ENCODE measurements at places on chromosomes 5 and 9.

DNA sequence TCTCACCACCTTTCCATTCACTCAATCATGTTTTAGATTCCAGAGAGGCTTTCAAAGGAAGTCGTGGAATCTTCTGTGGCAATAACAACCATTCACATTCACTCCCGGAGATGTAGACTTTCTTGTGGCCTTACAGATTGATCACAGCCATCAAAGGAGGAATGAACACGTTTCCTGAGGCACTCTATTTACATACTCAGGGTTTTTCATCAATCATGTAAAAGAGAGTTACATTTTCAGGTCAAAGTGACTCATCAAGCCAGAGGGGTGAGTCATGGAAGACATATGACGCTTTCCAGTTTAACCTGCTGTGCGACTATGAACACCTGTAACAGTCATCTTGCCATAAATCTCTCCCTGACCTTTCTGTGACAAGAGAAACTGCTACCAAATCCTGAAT, 39.3 kb upstream of the RAD23B start:
- DNase-seq, result no peak

DNA sequence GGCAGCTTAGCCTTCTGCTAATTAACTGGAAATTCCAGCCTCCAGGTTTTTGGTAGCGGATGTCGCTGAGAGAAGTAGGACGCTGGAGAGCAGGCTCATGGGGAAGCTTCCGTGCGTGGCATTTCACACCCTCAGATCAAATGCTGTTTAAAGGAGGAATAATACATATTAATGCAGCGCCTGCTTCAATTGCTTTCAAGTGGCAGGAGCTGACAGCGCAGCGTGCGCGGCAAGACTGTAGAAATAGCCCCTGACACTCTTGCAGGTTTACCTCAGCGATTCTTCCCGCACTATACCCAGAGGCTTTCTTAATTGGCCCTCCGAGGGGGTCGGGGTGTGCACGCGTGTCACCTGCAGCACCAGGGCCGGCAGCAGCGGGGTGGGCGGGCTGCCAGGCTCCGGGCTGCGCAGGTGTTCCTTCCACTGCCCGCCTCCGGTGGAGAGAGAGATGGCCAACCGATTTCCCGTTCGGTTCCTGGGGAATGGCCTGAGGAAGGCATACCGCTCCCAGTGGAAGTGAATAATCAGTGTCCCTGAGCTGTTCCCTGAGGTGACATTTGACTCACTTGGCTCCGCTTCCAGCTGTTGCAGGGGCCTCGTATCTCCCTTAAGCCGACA, 427.9 kb downstream of the KCTD16 start:
- no peak for DNase-seq

- no peak for DNase-seq
These were observed 19.2 kb downstream of the SIL1 start for GRCh38 chr5:139178935-139179334.

- DNase-seq, result no peak
These were observed 131.3 kb downstream of the AOPEP start for GRCh38 chr9:94857791-94858190.

- DNase-seq, result no peak
These were observed 386.9 kb upstream of the FAM174A start for GRCh38 chr5:100148239-100148638.

GRCh38 chr5:81145329-81145935, 87.7 kb upstream of the CKMT2 start:
- no peak for DNase-seq

- DNase-seq, result no peak
These were observed 782 bp downstream of the BICD2 start for GRCh38 chr9:92763721-92764380.

- DNase-seq, result no peak
These were observed 33.5 kb upstream of the APC start for GRCh38 chr5:112703866-112704820.

- no peak for DNase-seq
These were observed 135.5 kb downstream of the CCDC192 start for GRCh38 chr5:127838661-127839060.

GRCh38 chr9:15333376-15333881, 26.4 kb upstream of the TTC39B start:
- DNase-seq, result no peak

GRCh38 chr5:135873831-135874230, 21.8 kb downstream of the IL9 start:
- no peak for DNase-seq

- no peak for DNase-seq
These were observed 179.1 kb upstream of the SMIM23 start for GRCh38 chr5:171606414-171607024.

DNA sequence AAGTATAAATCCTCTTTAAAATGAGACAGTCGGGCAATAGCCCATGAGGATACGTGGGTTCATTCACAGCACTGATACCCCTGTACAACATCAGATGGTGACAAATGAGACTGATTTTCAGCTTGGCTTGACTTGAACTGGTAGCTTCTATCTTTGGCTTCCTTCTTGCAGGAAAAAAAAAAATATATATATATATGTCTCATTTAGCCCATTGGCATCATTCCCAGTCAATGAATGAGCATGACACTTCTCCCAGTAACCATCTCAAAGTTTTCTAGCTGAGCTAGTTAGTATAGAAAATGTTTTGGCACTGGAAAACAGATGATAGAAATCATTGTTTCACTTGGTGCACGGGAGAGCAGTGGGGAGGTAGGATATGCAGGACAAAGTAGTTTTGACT, 222.5 kb upstream of the TAS2R1 start:
- DNase-seq, result no peak

DNA sequence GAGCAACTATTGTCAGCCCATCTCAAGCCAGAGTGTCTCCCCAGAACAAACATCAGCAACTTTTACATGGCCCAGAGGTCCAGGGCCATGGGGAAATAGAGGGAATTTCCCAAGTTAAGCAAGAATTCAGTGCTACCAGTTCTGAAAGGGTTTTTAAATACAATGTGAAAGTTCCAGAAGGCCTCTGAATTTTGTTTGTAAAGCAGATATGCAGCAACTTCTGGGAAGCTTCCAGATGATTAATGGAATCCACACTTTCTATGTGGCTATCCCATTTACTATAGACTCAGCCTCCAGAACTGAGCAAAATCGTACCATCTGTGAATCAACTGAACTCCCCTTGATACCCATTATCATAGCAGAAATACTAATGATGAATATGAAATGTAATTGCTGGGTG, 93.8 kb downstream of the FEM1C start:
- no peak for DNase-seq

- no peak for DNase-seq
These were observed 11.5 kb downstream of the CXXC5 start for GRCh38 chr5:139659695-139660101.

- no peak for DNase-seq
These were observed 178.3 kb downstream of the AOPEP start for GRCh38 chr9:94904806-94905205.

- no peak for DNase-seq
These were observed 143.9 kb downstream of the GOLPH3 start for GRCh38 chr5:32030222-32030621.

DNA sequence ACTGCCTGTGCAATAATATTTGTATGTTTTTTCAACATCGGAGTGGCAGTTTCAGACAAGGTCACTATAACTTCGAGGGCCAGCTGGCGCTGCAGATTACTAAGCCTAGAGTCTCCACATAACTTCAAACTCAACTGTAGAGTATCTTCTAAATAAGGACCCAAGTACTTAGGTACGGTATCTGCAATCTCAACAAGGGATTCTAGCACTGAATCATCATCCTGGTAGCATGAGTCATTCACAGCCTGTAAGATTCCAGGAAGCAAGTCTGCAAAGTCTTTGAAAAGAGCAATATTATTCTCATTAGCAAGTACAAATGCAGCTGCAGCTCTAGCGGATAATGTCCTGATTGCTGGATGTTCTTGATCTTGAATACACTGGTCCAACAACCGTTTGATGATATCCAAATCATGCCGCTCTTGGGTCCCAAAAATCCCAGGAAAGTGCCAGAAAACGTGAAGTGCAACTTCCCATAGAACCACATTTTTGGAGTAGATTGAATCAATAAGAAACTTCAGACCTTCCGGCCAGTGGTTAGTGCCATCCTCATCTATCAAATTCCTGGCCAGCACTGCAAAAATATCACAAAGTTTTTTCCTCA, 654 bp downstream of the RANBP6 start:
- no peak for DNase-seq

- no peak for DNase-seq
These were observed 830.4 kb downstream of the MAT2B start for GRCh38 chr5:164335837-164336236.

- no peak for DNase-seq
These were observed 25.2 kb upstream of the PLAC8L1 start for GRCh38 chr5:146130440-146131045.

DNA sequence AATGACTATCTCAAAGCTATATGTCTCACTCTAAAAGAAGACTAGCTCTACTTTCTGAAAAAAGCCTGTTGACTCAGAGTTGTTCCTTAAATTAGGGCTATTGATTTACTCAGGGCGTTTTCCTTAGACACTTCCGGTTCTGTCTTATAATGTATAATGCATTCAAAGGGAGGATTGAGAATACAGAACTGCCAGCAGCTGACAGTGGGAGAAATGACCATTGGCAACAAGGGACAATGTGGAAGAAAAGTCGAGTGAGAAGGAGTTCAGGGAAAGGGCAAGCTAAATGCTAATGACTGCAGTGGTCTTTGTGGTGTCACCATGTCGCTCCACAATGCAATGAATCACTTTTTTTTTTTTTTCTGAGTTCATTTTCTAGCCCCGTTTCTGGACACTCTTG, 65.7 kb upstream of the ANKH start:
- DNase-seq, result no peak

DNA sequence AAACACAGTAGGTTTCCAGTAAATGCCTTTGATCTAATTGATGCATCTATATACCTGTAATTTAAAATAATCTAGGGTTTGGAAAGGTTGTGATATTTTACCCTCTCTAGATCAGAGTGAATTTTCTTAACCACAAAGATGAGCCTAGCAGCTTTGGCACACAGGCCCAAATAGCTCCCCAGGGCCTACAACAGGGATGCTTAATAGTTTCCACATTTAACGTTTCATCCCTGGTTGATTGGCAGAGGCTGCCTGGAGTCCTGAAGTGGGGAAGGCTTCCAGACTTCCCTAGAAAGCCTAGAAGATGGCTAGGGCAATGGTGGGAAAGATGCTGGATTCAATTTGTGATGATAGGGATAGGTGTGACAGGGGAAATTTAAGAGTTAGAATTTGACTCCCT, 206.6 kb downstream of the NSG2 start:
- no peak for DNase-seq

- DNase-seq, result no peak
These were observed 18.8 kb downstream of the NUP214 start for GRCh38 chr9:131144201-131144600.

GRCh38 chr9:116207371-116208111, 54.0 kb downstream of the PAPPA start:
- no peak for DNase-seq

GRCh38 chr9:91130796-91131318, 230.9 kb downstream of the AUH start:
- no peak for DNase-seq

- DNase-seq, result no peak
These were observed 10.3 kb downstream of the CNTFR start for GRCh38 chr9:34579104-34579807.

DNA sequence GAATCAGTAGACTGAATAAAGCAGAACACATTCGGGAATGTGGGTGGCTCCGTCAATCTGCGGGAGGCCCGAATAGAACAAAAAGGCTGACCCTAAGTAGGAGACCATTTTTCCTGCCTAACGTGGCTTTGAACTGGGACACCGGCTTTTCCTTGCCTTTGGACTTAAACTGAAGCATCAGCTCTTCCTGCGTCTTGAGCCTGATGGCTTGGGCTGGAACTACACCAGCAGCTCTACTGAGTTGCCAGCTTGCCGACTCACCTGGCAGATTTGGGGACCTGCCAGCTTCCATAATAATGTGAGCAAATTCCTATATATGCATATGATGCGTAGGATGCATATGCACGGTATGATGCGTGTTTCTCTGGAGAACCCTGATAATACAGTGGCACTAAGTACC, 111.3 kb downstream of the DAPK1 start:
- no peak for DNase-seq

DNA sequence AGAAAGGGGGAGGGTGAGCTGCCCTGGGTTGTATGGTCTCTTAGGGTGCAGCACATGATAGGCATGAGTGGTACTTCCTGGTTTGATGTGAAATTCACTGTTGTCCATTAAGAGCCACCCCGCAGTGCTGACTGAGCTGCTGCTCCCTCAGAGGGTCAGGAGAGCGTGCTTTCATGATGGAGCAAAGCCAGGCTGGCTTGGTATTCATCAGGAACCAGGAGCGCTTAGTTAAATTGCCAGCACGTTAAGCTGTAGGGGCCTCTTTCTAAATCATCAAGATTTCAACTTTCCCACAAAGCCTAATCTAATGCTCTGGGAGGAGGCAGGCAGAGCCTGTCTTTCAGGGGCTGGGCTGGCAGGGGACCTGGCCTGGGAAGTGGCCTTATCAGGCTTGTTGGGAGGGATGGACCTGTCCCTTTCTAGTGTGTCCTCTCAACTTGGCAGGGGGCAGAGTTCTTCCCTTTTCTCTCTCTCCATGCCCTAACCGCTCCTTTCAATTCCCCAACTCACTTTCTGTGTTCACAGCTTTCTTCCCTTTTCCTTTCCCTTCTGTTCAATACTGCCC, 7.9 kb downstream of the CYSTM1 start:
- DNase-seq, result no peak

DNA sequence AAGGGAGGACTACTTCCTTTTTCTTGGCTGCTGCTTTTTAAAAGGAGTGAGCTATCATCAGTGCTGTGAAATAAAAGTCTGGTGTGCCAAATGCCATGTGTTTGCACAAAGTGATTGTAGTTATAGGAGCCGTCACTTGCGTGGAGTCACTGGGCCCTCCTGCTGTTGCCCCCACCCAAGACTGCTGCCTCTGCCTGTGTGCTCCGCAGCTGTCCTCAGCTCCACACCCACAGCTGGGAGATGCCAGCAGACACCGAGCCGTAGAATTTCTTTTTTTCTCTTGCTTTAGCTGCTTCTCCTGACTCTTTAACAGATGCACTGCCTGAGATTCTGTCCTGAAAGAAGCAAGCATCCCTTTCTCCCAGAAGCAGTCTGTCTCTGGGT, 9.8 kb upstream of the GLE1 start:
- no peak for DNase-seq

DNA sequence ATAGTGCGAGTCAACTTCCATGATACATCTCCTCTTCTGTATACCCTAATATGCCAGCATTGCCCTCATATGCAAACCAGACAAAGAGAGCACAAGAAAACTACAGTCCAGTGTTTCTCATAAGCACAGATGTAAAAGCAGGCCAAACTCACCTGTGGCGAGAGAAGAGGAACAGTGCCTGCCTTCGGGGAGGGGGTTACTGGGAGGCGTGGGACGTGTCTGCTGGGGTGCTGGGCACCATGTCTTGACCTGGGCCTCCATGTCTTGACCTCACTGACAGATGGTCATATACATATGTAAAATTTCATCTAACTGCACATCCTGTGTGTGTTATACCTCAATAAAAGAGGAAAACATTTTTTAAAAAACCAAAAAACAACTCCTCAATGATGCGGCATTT, 159.3 kb upstream of the PPP1R26 start:
- no peak for DNase-seq

- DNase-seq, result no peak
These were observed 73.1 kb downstream of the FEM1C start for GRCh38 chr5:115471345-115472063.
